NCI-H1417 treated with DMSO at 0.1 percent for 48 hours (cell line): ENCODE measurements at places on chromosomes 13 and 19.
A peak's percentile ranks its signal among the peaks of the same experiment; 100 is the strongest.

GRCh38 chr13:62014299-62014698 lies 598.6 kb upstream of the PCDH20 start:
- DNase-seq, result peak; percentile 66

GRCh38 chr13:39037410-39037879 lies 444 bp downstream of the PROSER1 start:
- DNase-seq, result peak; percentile 23

DNA sequence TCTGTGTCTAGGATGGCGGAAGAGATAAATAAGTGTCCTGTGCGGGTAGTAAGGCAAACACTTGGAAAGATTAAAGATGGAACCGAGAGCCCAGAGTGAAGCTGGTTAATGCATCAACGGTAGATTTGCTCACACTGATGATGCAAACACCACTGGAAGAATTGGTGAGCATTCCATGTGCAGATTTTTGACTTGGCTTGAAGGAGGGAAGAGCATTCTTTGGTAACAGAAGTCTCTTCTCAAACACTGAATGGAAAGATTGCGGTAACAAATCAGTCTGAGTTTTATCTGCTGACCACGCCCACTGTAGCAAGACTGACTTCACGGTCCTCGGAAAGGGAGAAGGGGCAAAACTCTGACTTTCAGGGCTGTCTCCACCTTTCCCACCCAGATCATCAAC lies 112.5 kb downstream of the COL4A1 start:
- no peak for DNase-seq

- no peak for DNase-seq
These were observed 2.2 kb upstream of the IL11 start for GRCh38 chr19:55372316-55373081.

GRCh38 chr19:35154525-35155406 lies at the start of gene FXYD5:
Gene FXYD5, plus strand, starts transcription at chr19:35154735. Its CDS starts 816 bp downstream, at chr19:35155551.
- DNase-seq, result no peak

- DNase-seq, result no peak
These were observed 1734.7 kb downstream of the SLITRK1 start for GRCh38 chr13:82147526-82147925.

- no peak for DNase-seq
These were observed 6.0 kb downstream of the SPATA13 start for GRCh38 chr13:24166561-24166960.

GRCh38 chr13:98429531-98429930 lies 147.4 kb downstream of the STK24 start:
- no peak for DNase-seq

DNA sequence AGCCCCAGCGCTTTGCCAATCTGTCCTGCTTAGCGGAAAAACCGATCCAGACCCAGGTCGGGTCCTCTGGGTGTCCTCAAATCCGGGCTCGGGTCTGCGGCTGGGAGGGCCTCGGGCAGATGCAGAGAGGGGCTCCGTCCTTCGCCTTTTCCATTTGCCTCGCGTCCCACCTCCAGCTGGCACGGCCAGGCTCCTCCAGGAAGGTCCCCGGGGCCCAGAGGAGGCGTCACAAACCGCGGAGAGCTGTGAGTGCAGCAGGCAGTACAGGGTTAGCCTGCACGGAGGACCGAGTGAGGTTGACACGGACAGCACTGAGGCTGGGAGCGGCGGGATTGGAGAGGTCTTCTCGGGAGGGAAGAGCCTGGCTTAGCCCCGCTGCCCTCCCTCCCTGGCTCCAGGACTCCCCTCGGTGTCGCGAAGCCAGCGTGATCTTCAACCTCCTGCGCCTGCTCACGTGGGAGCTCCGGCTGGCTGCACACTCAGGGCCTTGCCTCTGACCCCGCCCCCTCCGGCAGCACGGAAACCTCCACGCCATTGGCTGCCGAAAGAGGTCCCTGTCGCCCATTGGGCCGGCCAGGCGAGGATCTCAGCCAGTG lies 2.8 kb upstream of the IFNL2 start:
- no peak for DNase-seq
